Breast epithelium (tissue), 4 donors: ENCODE measurements at places on chromosomes 7 and 10. TPM values are rescaled to one million over a fixed set of nuclear protein-coding genes. Genes with fewer than 3 reads are reported as not detected.
A peak's percentile ranks its signal among the peaks of the same experiment; 100 is the strongest.

Gene VKORC1L1
- 84.5 TPM for total RNA-seq

DNA sequence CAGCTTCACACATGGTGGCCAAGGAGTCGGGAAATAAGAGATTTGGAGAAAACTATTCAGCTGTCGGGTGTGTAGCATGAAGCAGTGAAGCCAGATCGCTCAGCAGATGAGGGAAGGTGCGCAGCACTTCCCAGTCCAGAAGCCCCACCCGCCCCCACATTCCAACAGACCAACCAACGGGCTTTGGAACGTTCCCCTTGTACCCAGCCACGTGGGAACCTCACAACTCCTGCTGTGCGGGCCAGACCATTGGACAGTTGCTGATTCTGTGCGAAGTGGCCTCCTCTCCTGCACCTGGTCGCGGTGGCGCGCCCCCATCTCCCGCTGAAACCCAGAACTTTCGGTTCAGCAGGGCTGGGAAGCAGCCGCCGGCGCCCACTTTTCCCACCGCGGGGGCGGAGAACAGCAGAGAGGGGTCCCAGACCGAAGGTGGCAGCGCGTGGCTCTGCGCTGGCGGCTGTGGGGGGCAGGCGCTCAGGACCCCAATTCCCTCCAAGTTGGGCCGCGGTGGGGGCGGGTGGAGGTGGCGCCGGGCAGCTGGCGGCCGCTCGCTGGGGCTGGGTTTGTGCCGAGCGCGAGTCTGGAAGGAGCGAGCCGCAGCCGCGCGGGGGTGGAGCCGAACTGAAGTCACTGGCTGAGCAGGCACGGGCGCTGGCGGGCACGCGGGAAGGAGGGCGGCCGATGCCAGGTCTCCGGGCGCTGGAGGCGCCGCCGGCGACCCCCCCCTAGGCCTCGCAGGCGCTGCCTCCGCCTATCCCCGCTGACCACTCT is 1301.5 kb upstream of the SORCS1 start:
- DNase-seq = peak; percentile 51
- H3K4me1 ChIP-seq = no peaks in the 10 kb centered on the region
- H3K36me3 ChIP-seq = no peaks in the 10 kb centered on the region
- H3K27ac ChIP-seq = no peak overlapping the region
- peak overlapping the region; percentile 52 for H3K4me3 ChIP-seq
- H3K27me3 ChIP-seq = no peaks in the 10 kb centered on the region

GRCh38 chr10:129754211-129755050 is 209.6 kb downstream of the EBF3 start:
- H3K36me3 ChIP-seq = no peaks in the 10 kb centered on the region
- H3K27me3 ChIP-seq = no peaks in the 10 kb centered on the region
- H3K4me3 ChIP-seq = no peak overlapping the region
- H3K4me1 ChIP-seq = no peaks in the 10 kb centered on the region
- H3K27ac ChIP-seq = no peak overlapping the region

GRCh38 chr7:27143023-27143949 is at the start of gene HOXA5:
Gene HOXA5, minus strand, starts transcription at chr7:27143681. Its CDS starts 74 bp downstream, at chr7:27143607.
- peak within 1 kb of the TSS; percentile 75 for H3K4me3 ChIP-seq
- H3K36me3 ChIP-seq = no peaks in the 10 kb centered on the region
- H3K4me1 ChIP-seq = peaks cover 4% of the 10 kb centered on the region
- peaks cover 21% of the 10 kb centered on the region for H3K27me3 ChIP-seq
- DNase-seq = no peak

- DNase-seq = no peak
- H3K27me3 ChIP-seq = no peaks in the 10 kb centered on the region
- peaks cover 4% of the 10 kb centered on the region for H3K4me1 ChIP-seq
- no peaks in the 10 kb centered on the region for H3K36me3 ChIP-seq
- H3K4me3 ChIP-seq = no peak overlapping the region
Observed at GRCh38 chr10:94292434-94293090, 70.2 kb downstream of the NOC3L start.

DNA sequence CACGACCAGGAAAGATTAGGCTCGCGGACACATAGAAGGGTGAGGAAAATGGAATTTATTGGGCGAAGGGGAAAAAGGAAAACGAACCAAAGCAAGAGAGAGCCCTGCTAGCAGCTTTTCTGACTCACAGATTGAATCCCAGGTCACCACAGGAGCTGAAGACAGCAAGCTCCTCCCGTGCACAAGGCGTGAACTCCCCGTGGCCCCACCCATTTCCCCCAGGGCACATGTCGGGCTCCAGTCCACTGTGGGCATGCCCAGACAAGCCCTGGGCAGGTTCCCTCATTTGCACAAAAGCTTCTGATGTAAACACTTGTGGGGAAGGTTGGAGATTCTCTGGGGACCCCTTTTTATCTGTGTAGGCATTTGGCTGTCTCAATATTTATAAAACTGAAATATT is 582.4 kb downstream of the SUGCT start:
- H3K27ac ChIP-seq = no peak overlapping the region
- H3K36me3 ChIP-seq = no peaks in the 10 kb centered on the region
- H3K4me3 ChIP-seq = no peak overlapping the region
- peak; percentile 52 for DNase-seq
- H3K4me1 ChIP-seq = no peaks in the 10 kb centered on the region

DNA sequence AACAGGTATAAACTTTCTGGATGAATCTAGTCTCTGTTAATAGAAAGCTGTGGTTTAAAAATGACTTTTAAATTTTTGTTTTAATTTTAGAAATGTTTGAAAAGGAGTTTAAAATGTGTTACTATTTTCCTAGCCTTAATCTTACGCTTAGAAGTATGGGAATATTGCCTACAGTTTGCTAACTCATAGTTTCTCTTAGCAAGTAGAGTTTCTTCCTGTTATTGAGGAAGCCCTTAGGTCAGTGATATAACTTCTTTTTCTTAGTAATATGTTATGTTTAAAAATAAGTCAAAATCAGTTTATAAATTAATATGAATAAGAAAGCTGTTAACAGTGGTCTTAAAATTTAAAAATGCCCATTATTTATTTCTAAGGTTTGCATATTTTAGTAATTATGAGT is 3.1 kb downstream of the STARD3NL start:
- DNase-seq = no peak
- no peaks in the 10 kb centered on the region for H3K27me3 ChIP-seq
- H3K4me1 ChIP-seq = peaks cover 6% of the 10 kb centered on the region
- H3K27ac ChIP-seq = no peak overlapping the region
- no peaks in the 10 kb centered on the region for H3K36me3 ChIP-seq
- H3K4me3 ChIP-seq = no peak overlapping the region

DNA sequence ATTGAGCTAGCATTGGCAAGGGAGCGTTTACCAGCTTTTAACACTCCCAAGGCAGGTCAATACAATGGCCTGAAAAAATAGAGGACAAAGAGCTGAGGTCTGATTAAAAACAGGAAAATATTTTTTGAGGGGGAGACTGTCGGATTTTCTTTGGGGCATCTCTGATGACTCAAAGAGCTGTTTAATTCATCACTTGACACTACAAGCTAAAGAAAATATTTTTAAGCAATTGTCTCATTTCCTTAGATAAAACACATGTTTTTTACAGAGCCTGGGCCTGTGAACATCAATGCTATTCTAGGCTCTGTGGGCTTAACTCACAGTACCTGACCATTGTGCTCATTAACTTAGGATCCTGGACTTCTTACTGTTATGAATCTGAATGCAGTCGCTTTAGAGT is 100.8 kb downstream of the NRP1 start:
- no peak overlapping the region for H3K27ac ChIP-seq
- no peak for DNase-seq
- no peaks in the 10 kb centered on the region for H3K4me1 ChIP-seq
- no peak overlapping the region for H3K4me3 ChIP-seq
- no peaks in the 10 kb centered on the region for H3K27me3 ChIP-seq
